ENCODE measurements at places on chromosomes 16 and 17.

DNA sequence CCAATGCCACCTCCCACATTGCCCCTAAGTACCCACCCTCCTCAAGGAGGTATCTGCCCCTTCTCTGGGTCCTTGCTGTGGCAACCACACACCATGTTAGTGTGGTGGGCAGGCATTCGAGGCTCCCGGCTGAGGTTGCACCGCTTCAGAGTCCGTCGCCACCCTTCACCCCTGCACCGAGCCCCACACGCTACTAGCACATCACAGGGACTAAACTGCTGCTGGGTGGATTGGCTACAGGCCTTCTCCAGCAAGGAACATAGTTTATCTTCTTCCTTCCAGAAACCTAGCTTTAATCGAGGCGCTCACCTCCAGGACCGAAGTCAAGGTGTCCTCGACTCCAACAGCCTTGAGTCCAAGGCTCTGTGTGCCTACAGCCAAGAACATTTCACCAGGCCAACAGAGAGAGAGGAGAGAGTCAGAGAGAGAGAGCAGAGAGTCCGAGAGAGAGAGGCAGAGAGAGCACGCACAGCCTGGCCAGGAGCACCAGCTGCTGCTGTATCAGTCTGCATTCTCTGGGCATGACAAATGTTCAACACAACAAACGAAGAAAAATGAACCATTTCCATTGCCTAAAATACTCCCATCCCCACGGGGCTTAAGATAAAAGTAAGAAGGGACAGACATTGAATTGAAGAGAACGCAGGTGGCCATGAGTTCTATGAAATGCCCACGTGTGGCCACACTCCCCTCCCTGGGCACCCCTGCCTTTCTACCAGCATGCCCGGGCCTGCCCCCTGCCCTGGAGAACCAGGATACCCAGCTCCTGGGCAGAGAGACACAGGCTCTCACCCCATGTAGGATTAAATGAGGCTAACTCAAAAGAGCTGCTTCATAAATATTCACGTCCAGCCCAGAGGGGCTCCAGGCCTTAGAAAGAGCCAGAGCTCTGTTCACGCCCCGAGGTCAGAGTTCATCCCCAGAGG, 94.9 kb downstream of the RBFOX3 start:
- no peak for DNase-seq

- no peak for DNase-seq
Observed at GRCh38 chr16:1208239-1208830, 16.7 kb downstream of the TPSG1 start.

DNA sequence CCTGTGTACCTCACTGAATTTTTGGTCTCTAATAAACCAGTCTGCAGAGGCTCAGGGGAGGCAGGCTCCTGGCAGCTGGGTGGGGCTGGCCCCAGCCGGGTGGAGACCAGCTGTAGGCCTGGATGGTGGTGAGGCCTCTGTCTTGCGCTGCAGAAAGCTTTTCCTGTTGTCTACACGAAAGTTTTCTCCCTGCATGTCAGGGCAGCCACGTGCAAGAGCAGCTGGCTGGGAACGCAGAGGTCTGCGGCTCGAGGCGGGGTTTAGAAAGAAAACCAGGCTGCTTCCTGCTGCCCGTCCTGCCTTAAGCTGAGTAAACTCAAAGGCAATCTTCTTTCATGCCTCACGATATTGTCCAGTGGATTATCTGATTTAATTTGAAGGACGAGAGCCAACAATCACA, 2.4 kb downstream of the SERPINF1 start:
- peak; percentile 65 for DNase-seq

- DNase-seq, result no peak
Observed at GRCh38 chr16:13480801-13481200, 439.2 kb upstream of the ERCC4 start.

- no peak for DNase-seq
Observed at GRCh38 chr16:69408475-69408874, 15.9 kb upstream of the CYB5B start.

DNA sequence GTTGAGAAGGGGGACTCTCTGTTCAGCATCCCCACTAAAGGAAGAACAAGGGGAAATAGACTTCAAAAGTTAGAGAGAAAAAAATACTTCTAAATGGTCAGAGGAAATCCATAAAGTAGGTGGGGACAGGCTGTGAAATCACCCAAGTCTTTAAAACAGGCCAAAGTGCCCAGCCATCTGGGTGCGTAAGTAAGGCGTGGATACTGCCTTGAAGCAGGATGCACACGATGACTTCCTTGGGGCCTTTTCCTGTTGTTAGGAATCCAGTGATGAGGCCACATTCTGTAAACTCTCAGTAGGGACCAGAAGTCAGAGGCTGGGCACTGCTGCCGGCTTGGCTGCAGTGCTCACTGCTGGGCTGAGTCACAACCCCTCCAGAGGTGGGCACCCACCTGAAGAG, 9.2 kb downstream of the AXIN2 start:
- DNase-seq, result no peak

- no peak for DNase-seq
Observed at GRCh38 chr16:71929048-71929447, 33.7 kb downstream of the IST1 start.

- peak; percentile 26 for DNase-seq
Observed at GRCh38 chr17:18025945-18026776, 12.8 kb downstream of the ATPAF2 start.

- DNase-seq, result peak; percentile 44
Observed at GRCh38 chr17:59853168-59853918, 39.4 kb downstream of the TUBD1 start.

DNA sequence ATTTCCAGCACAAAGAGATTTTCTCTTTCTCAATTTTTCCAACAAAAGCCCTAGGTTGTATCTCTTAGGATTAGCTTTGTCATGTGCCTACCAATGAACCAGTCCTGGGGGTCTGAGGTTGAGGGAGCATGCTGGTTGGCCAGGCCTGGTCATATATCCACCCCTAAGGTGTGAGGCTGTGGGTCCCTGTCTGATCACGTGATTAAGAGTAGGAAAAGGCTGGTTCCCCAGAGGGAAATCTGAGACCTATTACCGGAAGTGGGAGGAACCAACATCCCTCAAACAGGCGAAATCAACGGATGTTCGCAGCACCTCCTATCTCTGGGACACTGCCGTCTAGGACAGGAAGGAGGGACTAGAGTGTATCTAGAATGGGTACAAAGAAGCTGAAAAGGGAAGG, 185.7 kb upstream of the IRX5 start:
- DNase-seq, result no peak

DNA sequence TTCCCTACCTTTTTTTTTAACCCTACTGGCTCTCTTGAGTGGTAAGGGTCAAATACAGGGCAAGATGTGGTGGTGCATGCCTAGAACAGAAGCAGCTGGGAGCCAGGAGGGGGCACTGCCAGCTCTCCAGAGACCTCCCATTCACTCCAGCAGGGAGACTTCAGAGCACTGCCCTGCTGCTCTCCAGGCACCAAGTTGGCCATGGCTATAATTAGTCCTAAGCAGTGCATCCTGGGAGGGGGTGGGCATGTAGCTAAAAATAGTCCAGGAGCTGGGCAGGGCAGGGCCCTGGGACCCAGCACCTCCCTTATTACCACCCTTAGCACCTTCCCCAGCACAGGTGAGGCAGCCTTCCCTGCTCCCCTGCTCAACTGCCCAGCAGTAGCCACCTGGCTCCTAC, 3.5 kb downstream of the CORO6 start:
- DNase-seq, result no peak

Data from CD8-positive, alpha-beta T cell (primary cell).